H7 (cell line): ENCODE measurements at places on chromosomes 11 and 22. TPM values are rescaled to one million over a fixed set of nuclear protein-coding genes. Genes with fewer than 3 reads are reported as not detected.

GRCh38 chr11:2945031-2945756 is 16.0 kb upstream of the PHLDA2 start:
- peak; percentile 90 for DNase-seq

- no peak for DNase-seq
Measured at GRCh38 chr11:16001899-16002426, 354.4 kb downstream of the SOX6 start.

GRCh38 chr22:37202716-37203115 is 9.6 kb downstream of the SSTR3 start:
- DNase-seq, result no peak

- no peak for DNase-seq
Measured at GRCh38 chr11:108824545-108824944, 159.7 kb downstream of the DDX10 start.

DNA sequence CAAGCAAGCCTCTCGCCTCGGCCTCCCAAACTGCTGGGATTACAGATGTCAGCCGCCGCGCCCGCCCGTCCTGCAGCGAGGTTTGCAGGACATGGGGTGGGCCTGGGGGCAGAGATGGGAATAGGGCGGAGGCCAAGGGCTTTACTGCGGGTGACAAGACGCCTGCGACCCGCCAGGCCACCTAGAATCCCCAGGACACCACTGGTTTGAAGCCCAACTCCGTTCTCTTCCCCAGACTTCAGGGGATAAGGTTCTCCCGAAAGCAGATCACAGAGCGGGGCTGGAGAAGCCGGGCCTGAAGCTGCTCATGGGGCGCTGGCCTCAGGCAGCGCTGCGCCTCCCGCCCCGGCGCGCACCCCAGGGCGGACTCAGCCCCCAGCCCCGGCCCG is 354 bp downstream of the POLR2L start:
- peak; percentile 75 for DNase-seq

- DNase-seq, result no peak
Measured at GRCh38 chr11:96169250-96169649, 173.7 kb downstream of the MAML2 start.

DNA sequence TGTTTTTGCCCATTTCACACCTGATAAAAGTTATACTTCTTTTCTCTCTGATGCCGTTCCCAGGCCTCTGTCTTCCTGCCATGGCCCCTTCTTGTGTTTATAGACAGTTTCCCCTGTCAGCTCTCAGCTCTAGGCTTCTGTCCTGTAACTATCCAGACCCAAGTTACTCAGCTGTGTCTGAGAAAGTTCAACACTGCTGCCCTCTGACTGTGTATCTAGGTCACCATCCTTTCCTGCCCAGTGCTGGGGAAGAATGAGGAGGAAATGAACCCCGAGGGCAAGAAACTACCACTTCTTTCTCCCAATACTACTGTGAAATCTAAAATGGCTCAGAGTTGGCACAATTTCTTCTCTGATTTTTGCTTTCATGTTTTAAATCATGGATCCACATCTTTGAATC is 29.6 kb downstream of the SNX19 start:
- DNase-seq, result no peak

DNA sequence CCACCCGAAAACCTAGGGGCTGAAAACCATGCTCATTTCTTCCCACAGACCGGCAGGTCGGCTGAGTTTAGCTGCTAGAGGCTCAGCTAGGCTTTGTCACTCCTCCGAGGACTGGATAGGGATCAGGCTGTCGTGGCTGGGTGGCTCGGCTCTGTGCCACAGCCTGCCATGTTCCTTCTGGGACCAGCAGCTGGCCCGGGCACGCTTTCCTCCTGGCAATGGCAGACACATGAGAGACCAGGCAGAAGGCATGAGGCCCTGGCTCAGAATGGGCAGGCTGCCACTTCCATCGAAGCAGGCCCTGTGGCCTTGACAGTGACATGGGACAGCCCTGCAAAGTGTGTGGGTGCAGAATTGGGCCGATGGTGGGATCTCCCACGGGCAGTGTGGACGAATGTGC is 20.9 kb downstream of the PARVG start:
- no peak for DNase-seq

GRCh38 chr11:12187399-12187798 is 77.0 kb downstream of the MICAL2 start:
- no peak for DNase-seq

DNA sequence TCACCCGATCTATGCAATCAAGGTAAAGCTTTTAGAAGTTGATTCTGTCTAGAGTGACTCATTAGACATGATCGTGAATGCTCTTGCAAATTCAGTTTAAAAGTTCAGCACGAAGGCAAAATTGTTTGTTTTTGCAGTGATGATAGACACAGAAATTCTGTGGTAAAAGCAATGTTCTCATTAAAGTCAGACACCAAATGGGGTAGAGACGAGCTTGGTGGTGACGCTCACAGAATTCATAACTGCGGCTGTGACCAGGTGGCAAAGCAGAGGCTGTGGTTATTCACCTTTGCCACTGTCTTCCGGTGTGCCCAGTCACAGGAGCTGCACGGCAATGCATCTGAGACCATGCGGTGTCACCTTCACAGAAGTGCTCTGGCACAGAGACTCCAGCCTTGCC is 83.4 kb downstream of the WNT7B start:
- DNase-seq, result no peak

DNA sequence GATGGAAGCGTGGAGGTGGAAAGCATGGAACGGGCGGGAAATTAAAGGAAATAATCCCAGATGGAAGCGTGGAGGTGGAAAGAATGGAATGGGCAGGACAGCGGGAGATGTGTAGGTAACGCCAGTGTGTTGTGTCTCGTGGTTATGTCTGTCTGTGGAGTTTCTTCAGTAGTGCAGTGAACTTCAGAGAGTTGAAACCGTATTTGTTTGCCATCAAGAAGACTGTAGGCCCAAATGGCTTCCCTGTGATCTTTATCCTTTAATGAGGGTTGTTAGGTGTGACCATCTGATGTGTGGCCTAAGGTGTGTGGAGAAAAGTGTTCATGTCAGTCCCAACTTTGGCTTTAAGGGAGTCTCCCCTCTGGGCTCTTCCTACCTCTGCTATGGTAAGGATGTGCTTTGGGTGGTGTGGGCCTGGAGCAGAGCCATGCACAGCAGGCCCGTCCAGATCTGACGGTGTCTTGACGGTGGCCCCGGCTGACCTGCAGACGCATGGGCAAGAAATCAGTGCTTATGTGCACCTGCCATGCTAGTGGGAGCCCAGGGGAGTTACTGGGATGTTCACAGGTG is 39.6 kb downstream of the AP2A2 start:
- DNase-seq, result peak; percentile 16

DNA sequence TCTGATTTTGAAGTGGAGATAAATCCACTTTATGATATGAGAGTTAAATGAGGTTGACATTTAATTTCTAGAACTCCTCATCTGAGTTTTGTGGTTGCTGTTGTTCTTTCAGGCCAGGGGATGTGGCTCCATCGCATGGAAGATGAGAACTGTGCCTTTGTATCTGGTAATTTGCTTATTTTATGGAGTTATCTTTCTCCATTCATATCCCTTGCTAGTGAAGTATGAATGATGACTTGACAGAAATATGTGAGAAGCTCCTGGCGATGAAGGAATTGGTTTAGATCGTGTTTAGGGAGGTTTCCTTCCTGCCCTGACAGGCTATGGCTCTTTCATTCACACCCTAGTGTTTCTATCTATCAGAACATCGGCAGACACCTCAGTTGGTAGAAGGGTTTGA is 393.7 kb downstream of the ETS1 start:
- DNase-seq, result no peak

DNA sequence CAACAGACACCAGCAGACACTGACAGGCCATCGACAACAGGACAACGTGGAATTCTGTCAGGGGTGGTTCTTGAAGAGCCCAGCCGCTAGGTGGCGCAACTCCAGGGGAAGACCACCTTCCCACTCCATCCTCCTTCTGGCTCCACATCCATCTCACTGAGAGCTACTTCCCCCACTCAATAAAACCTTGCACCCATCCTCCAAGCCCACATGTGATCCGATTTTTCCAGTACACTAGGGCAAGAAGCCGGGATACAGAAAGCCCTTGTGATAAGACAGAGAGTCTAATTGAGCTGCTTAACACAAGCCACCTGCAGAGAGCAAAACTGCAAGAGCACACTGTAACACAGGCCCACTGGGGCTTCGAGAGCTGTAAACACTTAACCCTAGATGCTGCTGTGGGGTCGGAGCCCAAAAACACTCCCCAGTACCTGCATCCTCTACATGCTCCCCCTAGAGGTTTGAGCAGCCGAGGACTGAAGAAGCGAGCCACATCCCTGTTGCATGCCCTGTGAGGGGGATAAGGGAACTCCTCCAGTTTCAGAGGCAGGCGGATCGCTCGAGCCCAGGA is 11.5 kb upstream of the RAB39A start:
- peak; percentile 67 for DNase-seq

DNA sequence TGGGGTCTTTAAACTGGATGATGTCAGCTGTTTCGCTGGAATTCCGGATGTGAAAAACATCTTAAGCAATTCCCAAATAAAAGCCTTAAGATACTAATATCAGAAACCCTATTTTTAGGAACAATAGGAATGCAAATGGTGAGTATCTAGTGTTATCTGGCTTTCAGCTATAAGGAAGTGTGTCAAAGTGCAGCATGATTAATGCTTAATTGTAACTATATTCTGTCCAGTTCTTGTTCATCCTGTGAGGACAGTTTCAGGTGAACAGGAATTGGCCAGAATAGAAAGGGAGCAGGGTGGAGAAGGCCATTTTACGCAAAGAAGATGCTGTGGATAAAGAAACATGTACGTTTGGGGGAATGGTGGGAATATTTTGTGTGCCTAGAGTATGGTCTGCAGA is 108.2 kb downstream of the RASSF10 start:
- no peak for DNase-seq

DNA sequence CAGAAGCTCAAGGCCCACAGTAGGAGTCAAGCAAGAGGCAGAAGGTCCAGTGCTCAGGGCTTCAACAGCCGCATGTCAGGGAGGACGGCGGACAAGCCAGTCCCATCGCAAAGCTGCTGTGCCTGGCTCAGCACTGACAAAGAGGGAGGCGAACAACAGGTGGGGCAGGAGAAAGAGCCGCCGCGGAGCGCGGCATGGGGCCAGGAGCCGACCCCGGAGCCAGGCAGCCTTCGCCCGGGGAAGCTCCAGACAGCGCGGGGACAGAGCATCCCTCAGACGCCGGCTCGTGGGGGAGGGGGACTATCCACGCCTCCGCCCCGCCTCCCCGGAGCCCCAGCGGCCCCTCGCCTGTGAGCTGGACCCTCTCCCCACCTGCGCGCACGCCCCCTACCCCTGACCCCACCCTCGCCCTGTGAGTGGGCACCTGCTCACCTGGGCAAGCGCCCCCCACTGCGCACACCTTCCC is 369 bp downstream of the DHCR7 start:
- DNase-seq, result peak; percentile 93

DNA sequence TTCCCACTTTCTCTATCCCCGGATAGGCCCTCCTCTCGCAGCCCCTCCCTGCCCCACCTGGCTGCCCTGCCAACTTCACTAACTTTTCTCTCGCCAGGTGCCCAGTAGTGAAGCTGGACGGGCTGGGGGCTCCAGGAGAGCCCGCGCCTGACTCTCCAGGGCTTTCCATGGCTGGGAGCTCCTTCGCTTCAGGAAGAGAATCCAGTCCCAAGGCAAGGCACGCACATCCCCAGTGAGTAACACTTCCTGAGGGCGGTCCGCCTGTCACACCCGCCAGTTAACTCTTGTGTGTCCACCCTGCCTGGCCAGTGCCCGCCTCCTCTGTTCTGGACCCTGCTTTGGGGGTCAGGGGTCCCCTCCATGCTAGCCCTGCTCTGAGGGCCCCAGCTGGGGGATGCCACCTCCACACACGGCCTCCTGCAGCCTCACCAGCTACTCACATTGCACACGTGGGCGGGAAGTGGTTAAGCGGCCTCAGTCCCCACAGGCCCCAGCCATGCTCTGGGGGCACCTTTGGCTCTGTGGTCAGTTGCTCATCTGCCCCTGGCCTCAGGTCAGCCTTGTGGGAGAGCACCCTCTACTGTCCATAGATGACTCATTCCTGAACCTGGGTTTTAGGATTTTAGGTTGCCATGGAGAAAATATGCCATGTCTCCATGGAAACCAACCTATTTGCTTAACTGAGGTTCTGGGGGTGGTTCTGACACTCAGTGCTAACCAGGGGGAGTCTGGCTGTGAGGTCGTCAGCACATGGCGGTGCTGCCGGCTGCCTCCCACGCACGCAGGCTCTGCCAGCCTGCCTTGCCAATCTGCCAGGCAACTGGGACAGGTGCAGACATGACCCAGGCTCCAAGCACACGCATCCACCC is at the start of gene RIN1:
TSS of gene RIN1 (minus strand) at position 201 of the 869 bp plus-strand sequence. CDS start at position 169, 32 bp downstream.
- DNase-seq, result peak; percentile 95

DNA sequence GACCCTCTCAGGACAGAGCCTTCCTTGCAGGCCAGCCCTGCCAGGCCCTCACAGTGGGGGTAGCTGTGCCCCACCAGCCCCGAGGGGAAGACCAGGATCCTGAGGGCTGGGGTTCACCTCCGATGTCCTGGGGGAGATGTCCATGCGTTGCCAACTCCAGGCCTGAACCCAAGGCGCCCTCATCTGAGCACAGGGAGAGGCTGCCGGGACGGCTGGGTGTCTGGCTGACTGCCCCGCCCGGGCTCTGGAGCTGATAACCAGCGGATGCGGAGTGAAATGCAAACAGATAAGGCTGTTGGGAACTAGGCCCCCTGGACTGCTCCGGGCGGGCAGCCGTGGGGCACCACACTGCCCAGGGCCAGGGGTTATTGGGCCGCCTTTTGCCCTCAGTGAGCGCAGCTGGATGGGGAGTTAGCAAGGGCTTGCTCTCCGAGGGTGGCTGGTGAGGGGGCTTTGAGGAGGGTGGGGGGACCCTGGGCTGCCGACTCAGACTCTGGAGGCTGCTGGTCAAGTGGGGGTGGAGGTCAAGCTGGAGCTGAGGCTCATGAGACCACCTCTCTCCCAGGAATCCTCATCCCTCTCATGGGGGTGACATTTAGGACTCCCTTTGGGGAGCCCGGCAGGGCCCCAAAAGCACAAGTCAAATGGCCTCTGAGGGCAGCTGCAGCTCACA is 5.6 kb upstream of the MUC6 start:
- no peak for DNase-seq

GRCh38 chr11:104152941-104153505 is 10.9 kb downstream of the PDGFD start:
- DNase-seq, result no peak

DNA sequence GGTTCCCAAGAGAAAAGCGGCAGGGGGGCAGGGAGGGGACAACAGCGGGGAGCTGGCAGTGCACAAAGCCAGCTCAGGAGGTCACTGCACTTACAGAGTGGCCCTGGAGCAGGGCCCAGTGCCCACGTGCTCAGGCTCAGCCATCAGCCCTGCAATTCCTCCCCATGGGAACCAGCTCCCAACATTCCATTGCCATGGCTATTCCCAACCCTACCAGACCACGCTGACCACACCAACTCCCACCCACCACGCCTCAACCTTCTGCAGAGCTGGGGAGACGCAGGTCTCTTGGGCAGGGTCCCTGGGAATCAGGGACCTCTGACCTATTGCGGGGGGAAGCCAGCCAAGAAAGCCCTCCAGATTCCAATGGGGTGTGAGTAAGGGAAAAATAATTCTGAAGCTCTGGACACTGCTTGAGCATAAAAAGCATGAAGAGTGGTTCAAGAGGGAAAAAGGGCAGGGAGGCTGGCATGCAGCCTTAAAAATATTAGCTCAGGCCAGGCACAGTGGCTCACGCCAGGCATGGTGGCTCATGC is 38.3 kb upstream of the TFIP11 start:
- DNase-seq, result no peak

- DNase-seq, result no peak
Measured at GRCh38 chr11:64023712-64024710, 11.7 kb upstream of the FLRT1 start.

HBD gene
- total RNA-seq, result not detected in 2 replicates

RAG2 gene
- not detected in 2 replicates for total RNA-seq

FXYD6 gene
- 17.8 and 32.8 TPM in 2 replicates for total RNA-seq

GPR83 gene
- total RNA-seq, result 0.26 and 0.38 TPM in 2 replicates

C11orf16 gene
- not detected in 2 replicates for total RNA-seq

CCDC87 gene
- 0.52 and 0.67 TPM in 2 replicates for total RNA-seq

PRG3 gene
- total RNA-seq, result not detected in 2 replicates
